ENCODE measurements at places on chromosomes 12 and 14. TPM values are rescaled to one million over a fixed set of nuclear protein-coding genes. Genes with fewer than 3 reads are reported as not detected.
A peak's percentile ranks its signal among the peaks of the same experiment; 100 is the strongest.

DNA sequence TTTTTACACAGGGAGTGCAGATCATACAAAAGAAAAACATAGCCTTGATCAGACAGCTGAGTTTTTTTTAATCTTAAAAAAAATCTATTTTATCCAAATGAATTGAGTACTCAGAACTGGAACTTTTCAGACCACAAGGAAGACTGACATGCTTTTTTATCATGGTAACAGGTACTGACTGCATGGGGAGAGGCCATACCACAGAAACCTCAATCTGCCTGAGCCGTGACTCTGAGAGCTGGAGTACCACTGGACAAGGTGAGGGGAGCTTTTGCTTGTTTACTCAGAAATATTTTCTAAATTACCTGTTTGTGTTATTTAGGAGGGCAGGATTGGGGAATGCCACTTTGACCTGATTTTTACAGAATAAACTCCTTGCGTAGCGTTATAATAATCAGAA, 143.9 kb downstream of the ALX1 start:
- no peaks in the 10 kb centered on the region for H3K4me1 ChIP-seq
- peaks cover 2% of the 10 kb centered on the region for H3K27me3 ChIP-seq

GRCh38 chr14:88481059-88481458, 73.7 kb downstream of the PTPN21 start:
- H3K4me1 ChIP-seq: peaks cover 27% of the 10 kb centered on the region
- H3K27me3 ChIP-seq: no peaks in the 10 kb centered on the region
- no peak for DNase-seq
- no peak overlapping the region for H3K4me3 ChIP-seq
- H3K36me3 ChIP-seq: peaks cover 47% of the 10 kb centered on the region
- H3K27ac ChIP-seq: no peak overlapping the region

DNA sequence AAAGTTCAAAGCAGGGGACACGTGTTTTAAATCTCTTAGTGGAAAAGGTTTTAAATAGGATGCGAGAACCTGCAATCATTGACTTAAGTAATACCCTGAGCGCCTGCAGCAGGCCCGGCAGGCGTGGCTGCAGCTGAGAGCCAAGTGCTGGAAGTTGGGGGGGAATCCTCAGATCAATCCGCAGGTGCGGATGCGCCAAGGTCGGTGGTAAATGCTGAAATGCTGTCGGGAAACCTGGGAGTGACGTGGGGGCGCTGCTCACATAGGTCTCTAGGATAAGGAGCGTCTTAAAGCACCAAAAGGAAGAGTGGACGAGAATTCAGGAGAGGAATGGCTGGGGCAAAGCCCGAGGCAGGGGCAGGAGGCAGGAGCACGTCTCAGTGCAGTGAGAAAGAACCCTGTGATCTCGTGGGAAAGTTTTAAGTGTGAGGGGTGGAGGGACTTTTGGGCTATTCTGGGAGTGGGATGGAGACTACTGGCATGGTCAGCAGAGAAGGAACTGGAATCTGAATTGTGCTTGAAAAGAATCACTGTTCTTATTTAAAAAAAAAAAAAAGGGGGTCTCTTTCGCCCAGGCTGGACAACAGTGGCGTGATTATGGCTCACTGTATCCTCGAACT, 883 bp upstream of the CDCA4 start:
- no peaks in the 10 kb centered on the region for H3K27me3 ChIP-seq
- peak overlapping the region; percentile 94 for H3K4me3 ChIP-seq
- H3K36me3 ChIP-seq: peaks cover 27% of the 10 kb centered on the region
- H3K4me1 ChIP-seq: peaks cover 77% of the 10 kb centered on the region
- DNase-seq: no peak

Gene SLC7A7
- total RNA-seq: 0.80 TPM

DNA sequence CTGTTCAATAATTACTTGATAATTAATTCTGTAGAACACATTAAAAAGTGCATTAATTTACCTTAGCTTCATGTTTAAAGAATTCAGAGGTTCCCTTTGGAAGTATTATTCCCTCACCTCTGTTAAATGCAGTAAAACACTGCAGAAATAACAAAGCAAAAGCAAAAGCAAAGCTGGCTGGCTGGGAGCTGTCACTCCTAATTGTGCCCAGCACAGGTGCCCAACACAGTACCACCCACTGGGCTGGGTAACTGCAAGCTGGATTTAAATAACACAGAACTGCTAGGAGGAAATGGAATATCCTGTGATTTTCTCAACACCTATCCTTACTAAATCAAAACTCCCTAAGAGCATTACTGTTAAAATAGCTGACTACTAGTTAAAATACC, 72.6 kb downstream of the SLC2A13 start:
- H3K27ac ChIP-seq: no peak overlapping the region
- no peak for DNase-seq
- no peaks in the 10 kb centered on the region for H3K27me3 ChIP-seq
- no peaks in the 10 kb centered on the region for H3K4me1 ChIP-seq

- DNase-seq: no peak
- H3K27ac ChIP-seq: peak overlapping the region; percentile 96
- H3K27me3 ChIP-seq: peaks cover 4% of the 10 kb centered on the region
- H3K36me3 ChIP-seq: 0 out of 2 replicates have a peak, but pooled peaks cover 4% of the 10 kb centered on the region
- H3K4me3 ChIP-seq: no peak overlapping the region
Measured at GRCh38 chr12:2300886-2301285, 248.1 kb downstream of the CACNA1C start.

DNA sequence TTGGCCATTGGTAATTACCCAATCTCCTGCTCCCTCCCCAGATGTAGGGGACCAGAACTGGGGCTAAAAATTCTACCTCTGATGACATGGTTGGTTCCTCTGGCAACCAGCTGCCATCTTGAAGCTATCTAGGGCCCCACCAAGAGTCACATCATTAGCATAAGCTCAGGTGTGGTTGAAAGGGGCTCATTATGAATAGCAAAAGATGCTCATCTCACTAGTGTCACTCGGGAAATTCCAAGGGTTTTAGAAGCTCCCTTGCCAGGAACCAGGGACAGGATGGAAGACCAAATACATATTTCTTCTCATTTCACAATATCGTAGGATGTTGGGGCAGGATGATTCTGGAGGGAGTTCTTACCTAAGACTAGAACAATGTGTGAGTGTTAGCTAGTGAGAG, 38.6 kb downstream of the EID3 start:
- peaks cover 70% of the 10 kb centered on the region for H3K27me3 ChIP-seq
- H3K4me3 ChIP-seq: peak overlapping the region; percentile 25
- peaks cover 61% of the 10 kb centered on the region for H3K4me1 ChIP-seq
- no peak for DNase-seq
- H3K36me3 ChIP-seq: peaks cover 62% of the 10 kb centered on the region

GRCh38 chr12:132491138-132491663, 1.2 kb downstream of the FBRSL1 start:
- peak overlapping the region; percentile 62 for H3K27ac ChIP-seq
- H3K27me3 ChIP-seq: peaks cover 2% of the 10 kb centered on the region
- no peaks in the 10 kb centered on the region for H3K36me3 ChIP-seq
- H3K4me1 ChIP-seq: peaks cover 18% of the 10 kb centered on the region

DNA sequence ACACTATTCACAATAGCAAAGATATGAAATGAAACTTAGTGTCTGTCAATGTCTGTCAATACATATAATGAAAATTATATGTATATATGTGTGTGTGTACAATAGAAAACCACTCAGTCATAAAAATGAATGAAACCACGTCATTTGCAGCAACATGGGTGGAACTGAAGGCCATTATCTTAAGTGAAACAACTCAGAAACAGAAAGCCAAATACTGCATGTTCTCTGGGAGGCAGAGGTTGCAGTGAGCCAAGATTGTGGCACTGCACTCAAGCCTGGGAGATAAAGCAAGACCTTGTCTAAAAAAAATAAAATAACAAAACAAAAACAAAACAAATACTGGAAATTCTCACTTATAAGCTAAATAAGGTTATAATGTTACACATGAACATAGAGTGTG, 16.7 kb upstream of the E2F7 start:
- H3K4me1 ChIP-seq: peaks cover 15% of the 10 kb centered on the region
- no peak overlapping the region for H3K4me3 ChIP-seq
- H3K27ac ChIP-seq: no peak overlapping the region
- no peaks in the 10 kb centered on the region for H3K36me3 ChIP-seq
- no peak for DNase-seq

Gene ZNF219
- total RNA-seq: 5.8 TPM

Gene RTL1
- total RNA-seq: not detected
